ENCODE measurements at places on chromosomes 3 and 15.

GRCh38 chr3:68743521-68743920 lies 188.8 kb downstream of the TAFA4 start:
- DNase-seq: no peak

GRCh38 chr3:112786002-112786590 lies 60.6 kb downstream of the CD200R1L start:
- no peak for DNase-seq

- no peak for DNase-seq
These were observed 8.9 kb downstream of the LEKR1 start for GRCh38 chr3:156834962-156835535.

- no peak for DNase-seq
These were observed 381.8 kb downstream of the EPHB1 start for GRCh38 chr3:135176881-135177280.

DNA sequence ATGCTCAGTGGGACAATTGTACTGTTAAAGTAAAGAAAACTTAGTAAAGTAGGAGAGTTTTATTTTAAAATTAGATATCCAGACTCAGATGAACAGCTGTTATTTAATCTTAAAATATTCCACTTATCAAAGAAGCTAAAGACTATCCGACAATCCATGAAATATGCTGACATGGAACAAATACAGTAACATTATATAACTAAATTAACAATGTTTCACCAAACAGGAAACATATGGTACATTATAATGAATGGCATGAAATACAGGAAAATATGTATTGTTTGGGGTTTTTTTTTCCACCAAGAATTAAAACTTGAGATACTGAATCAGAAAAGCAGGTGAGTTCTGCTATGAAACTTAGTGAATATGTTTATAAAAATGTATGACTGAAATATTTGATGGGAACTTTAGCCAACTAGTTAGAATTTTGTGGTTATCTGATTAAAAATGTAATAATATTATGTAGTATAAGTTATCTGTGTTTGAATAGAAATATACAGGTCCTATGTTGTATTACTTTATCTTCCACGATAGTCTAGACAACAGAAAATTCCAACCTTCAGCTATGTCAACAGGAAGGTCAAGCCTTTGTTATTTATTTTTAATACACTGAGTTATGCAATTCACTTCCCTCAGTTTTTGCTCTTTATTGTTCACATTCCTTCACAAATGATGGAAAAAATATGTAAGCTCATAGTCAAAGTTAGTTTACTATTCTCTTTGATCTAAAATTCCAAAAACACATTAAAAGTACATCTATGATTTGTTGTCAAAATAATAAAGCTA lies 72.7 kb downstream of the UACA start:
- no peak for DNase-seq

- DNase-seq: peak; percentile 82
These were observed at the start of gene CIAO2A for GRCh38 chr15:64093627-64094417. CIAO2A (minus strand) TSS chr15:64093838; CDS start chr15:64093768, 70 bp downstream.

GRCh38 chr3:69540706-69541581 lies 155.1 kb upstream of the FRMD4B start:
- DNase-seq: no peak

GRCh38 chr3:58351920-58352319 lies 19.2 kb downstream of the PXK start:
- no peak for DNase-seq

- DNase-seq: no peak
These were observed 31.9 kb downstream of the C2CD4B start for GRCh38 chr15:62133141-62133540.

DNA sequence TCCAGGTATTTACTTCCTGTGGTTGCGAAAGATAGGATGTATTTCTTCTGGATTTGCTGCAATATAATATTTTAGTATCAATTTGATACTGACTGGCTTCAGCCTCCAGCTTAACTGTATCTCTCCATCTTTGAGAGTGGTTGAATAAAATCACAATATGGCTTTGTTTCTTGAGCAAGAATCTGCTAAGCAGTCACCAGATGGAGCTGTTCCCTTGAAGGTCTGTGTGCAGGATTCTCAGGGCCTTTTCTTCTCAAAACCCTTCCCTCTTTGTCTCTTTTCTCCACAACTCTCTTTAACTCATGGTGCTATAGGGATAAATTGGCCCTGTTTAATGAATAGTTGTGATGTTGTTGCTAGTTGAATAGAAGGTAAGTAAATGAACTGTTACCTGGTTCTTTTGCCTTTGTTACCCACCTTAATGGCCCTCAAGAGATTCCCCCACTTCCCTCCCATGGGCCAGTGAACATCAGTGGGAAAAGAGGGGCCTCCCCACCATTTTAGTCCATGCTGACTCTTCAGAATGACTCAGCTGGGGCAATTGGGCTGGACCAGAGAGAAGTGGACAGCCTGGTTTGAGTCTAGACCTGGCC lies 34.8 kb upstream of the RAB6B start:
- no peak for DNase-seq

DNA sequence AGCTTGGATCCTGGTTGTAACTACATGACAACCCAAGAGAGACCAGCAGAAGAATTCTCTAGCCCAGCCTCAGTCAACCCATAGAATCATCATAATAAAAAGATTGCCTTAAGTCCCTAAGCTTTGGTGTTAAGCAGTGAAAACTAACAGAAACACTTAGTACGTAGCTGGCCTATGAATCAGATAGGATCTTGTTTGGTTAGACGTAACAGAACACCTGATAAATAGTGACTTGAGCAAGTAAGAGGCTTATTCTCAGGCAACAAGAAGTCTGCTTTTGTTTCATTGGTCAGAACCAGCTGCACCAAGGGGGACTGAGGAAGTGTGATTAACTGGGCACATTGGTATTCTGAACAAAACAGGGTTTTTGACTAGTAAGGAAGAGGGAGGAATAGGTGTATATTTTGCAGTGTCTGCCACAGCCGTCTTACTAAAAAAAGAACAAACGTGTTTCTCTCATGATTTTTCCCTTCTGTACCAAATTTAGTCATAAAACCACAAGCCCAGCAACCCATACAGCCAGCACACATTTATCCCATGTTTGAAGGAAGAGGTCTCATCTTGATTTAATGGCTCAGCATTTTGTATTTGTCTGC lies 53.3 kb upstream of the GLCE start:
- no peak for DNase-seq

GRCh38 chr3:126053513-126053912 lies 30.4 kb downstream of the SLC41A3 start:
- no peak for DNase-seq

GRCh38 chr3:49745986-49746385 lies 22.2 kb upstream of the GMPPB start:
- DNase-seq: no peak

DNA sequence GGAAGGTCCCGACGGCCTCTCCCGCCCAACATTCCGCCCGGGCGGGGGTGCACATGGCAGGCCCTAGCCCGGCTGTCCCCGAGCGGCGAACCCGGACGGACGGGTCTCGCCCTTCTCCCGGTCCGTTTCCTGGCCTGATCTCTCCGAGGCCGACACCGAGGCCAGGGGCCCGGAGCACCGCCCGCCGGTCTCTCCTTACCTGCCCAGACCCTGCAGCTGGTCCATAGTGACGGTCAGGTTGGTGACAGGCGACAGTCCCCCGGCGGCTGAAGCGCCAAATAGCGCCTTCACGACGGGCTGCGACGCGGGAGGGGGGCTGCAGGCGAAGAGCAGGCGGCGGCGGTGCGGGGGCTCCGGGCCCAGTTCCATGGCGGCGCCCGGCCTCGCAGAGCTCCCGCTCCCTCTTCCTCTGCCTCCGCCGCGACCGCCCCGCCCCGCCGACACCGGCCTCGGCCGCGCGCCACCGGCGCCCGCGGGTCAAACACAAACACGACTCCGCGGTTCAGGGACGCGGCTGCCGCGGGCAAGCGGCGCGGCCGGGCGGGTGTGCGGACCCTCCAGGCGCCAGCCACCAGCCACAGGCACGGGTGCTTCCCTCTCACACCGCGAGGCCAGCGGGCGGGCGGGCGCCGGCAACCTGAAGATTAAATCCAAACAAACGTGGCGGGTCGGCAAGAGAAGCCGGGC lies 495 bp downstream of the CDC25A start:
- DNase-seq: peak; percentile 18
